ENCODE measurements at places on chromosomes 7 and 10.

DNA sequence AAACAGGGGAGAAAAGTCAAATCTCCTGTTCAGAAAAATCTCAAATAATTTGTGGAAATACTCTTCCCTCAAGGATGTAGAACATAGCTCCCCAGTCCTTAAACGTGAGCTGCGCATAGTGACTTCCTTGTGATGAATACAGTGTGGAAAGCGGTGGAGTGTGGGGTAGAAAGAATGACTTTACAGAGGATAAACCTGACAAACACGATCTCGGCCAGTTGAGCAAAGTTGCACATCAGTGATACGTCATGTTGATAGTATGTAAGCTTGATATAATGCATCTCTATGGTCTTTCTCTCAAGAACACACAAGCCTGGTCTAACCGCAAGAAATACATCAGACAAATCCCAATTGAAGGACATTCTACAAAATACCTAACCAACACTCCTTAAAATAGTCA lies 32.0 kb upstream of the ZCCHC24 start:
- no peak for DNase-seq

DNA sequence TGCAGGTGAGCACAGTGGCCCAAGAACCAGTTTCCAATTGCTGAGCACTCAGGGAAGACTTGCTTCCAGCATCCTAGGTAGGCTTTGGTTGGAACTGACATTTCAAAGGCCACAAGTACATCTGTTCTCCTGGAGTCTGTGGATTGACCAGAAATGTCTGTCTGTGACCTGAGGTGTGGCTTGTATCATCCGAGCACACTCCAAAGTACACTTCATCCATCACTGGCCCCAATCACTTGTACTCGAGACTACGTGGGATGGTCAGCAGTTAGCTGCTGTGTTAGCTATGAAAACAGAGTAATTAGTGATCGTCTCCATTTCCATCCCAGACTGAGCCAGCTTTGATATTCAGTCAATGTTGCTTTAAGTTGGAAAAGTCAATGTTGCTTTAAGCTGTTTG lies 45.0 kb downstream of the MKI67 start:
- no peak for DNase-seq

- DNase-seq: no peak
These were observed 64.3 kb upstream of the GPR22 start for GRCh38 chr7:107405559-107405958.

DNA sequence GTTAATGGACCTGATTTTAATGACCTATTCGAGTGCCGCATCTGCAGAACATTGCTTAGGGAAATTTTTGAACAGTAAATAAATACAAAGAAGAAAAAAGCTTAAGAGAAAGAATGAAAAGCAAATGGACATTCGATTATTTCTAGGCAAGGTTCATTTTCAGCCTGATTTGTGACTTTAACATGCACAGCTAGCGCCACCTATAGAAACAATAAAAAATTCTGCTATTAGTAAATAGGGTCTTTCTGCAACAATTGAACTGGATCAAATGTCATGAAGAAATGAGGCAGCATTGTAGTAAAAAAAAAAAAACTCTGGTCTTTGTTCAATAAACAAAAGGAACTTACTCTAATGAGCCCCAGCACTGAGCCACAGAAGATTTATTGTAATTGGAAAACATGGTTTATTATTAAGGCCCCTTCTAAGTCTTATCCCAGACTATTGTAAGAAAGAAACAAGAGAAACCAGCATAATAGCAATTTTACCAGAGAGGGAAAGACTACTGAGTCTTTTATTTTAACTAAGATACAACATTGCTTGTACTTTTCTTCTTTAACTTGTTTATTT lies 41.4 kb upstream of the GHITM start:
- no peak for DNase-seq

DNA sequence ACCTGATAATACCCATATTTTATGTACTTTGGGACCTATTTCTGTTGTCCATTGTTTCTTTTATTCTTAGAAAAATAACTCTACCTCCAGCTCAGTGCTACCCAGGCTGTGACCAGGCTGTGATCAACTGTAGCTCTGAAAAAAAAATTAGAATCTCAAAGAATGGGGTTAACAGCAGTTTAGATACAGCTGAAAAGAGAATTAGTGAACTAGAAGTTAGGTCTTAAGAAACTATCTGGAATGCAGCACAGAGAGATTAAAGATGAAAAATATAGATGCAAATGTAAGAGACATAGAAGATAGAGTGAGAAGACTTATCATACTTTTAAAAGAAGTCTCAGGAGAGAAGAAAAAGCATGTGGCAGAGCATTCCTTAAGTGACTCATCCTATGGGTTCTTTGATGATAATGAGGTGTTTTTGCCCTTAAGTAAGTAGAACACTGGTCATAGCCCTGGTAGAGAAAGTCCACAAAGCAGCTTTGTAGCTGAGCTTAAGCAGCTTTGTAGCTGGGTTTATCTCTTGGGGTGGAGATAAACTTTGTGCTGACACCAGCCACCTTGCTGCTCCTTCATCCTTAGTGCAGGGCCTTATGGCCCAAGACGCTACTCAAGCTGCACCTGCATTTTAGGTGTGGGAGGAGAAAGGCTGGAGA lies 27.3 kb upstream of the SFRP5 start:
- no peak for DNase-seq

DNA sequence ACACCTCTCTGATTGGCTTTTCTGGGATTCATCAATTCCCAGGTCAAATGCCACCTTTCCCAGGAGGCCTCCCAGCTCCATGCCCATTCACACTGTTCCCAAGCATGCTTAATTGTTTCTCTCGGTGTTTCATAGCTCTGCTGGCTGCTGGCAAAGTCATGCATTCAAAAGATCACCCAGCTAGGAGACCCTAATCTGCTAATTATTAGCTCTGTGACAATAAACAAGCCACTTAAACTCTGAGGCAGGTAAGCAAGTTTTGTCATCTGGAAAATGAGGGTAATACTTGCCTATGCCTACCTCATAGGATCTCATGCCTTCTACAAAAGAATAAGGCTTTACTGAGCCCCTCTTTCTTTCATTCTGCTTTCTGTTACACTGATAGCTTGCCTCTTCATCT lies 828 bp upstream of the KEL start:
- DNase-seq: no peak

DNA sequence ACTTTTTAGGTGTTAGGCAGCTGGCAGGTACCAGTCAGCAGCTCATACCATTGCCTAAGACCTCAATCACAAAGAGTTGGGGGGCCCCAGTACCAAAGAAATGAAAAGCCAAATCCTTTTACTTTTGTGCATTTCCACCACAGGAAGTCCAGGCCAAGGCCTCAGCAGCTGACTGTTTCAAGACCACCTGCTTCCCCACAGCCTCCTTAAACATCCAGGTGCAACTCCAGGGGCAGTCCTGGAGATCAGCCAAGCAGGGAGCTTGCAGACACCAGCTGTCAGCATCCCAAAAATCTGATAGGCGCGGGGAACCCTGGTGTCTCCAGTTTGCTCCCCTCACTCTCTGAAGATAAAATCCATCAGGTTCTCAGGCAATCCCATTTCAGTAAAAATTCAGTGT lies 91.5 kb upstream of the EFCAB10 start:
- no peak for DNase-seq

DNA sequence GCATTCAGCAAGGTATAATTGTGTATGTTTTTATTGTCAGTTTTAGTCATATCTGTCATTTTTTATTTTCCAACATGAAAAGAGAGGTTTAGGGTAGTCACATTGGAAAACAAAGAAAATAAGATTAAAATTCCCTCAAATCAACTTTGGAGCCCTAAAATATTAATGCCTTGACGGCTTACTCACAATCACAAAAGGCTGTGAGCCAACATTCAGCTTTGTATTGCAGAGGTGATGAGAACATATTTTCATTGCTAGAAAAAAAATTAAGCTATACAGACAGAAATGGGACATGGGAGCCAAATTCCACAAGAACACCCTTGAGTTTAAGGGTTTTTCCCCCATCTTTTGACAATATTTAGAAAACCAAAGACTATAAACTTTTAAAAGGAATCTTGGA lies 30.2 kb downstream of the CALD1 start:
- DNase-seq: no peak

GRCh38 chr10:17685233-17685840 lies 41.4 kb downstream of the STAM start:
- no peak for DNase-seq

GRCh38 chr10:84291384-84291783 lies 37.0 kb upstream of the CCSER2 start:
- no peak for DNase-seq
